Thoracic aorta (tissue), 2 donors: ENCODE measurements at places on chromosomes 7 and 10.

DNA sequence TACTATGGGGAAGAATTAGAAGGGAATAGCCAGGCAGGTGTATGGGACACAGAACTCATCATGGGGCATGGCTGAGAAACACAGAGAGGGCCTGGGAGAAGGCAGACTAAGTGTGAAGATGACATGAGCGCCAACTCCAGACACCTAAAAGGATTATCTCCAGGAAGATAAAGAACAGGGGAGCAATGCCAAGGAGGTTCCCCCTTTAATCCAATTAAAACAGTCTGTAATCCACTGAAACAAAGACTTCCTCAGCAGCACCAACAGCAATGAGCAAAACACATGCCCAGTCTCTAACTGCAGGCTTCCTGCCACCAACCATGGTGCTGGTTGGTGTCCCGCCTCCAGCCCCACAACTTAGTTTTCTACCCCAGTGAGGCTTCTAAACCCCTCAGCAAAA, 108.9 kb downstream of the GRID1 start:
- DNase-seq, result no peak

DNA sequence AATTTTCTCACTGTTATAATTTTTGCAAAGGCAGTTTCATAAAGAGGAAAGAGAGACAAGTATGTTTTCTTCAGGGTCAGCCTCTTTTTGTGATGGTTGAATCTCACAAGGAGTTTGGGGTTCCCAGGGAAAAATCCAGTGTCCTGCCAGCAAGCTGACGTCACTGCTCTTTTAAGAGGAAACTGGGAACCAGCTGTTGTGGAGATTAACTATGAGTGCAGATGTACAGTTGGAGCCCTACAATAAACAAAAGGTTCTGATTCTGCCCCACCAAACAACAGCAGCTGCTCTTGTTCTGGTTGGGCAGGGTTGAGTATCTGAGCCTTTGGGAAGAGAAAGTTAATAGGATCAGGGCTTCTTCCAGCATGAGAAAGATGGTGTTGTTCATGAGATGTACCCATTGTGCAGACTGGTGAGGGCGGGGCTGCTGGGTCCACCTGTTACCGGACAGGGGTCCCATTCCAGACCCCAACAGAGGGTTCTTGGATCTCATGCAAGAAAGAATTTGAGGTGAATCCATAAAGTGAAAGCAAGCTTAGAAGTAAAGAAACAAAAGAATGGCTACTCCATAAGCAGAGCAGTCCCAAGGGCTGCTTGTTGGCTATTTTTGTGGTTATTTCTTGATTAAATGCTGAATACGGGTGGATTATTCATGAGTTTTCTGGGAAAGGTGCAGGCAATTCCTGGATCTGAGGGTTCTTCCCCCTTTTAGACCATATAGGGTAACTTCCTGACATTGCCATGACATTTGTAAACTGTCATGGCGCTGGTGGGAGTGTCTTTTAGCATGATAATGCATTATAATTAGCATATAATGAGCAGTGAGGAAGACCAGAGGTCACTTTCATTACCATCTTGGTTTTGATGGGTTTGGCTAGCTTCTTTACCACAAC, 12.5 kb downstream of the PRF1 start:
- DNase-seq, result no peak

GRCh38 chr10:132974886-132975830, 32.8 kb upstream of the CFAP46 start:
- DNase-seq, result no peak

DNA sequence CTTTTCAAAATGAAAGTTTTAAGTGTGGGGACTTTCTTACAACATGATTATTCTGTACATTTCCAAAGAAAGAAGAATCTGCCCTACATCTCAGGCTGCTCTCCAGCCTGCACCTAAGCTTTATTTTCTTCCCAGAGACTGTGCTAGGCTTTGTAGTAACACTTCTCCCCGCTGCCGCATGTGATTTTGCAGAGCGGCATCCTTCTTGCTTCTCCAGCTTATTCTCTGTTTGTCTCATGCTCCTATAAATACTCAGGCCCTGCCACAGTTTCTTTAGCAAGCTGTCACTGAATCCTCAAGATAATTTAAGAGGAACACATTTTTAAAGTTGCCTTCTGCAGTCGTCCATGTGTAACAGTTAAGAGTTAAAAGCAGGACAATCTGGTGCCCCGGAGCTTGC, 53.5 kb downstream of the INSYN2A start:
- no peak for DNase-seq
